ENCODE measurements at places on chromosomes 7 and 10.

- DNase-seq = no peak
Observed at GRCh38 chr10:108787932-108788331, 1135.4 kb downstream of the XPNPEP1 start.

DNA sequence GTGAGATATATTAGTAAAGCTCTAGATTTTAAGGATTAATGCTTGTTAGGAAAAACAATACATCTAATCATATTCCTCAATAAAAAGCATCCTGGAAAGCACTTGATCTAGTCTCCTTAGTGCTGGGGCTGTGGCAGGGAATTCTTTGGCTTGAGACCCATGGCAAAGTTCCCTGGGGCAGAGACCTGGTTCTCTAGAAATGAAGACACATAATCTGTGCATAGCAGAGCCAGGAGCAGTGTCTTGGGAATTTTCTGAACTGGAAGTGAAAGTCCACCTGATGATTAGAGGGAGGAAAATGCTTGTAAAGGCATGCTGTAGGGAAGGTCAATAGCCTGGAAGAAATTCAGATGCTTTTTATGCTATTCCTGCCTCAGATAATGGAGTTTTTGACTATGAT, 247.4 kb downstream of the CDK14 start:
- no peak for DNase-seq

DNA sequence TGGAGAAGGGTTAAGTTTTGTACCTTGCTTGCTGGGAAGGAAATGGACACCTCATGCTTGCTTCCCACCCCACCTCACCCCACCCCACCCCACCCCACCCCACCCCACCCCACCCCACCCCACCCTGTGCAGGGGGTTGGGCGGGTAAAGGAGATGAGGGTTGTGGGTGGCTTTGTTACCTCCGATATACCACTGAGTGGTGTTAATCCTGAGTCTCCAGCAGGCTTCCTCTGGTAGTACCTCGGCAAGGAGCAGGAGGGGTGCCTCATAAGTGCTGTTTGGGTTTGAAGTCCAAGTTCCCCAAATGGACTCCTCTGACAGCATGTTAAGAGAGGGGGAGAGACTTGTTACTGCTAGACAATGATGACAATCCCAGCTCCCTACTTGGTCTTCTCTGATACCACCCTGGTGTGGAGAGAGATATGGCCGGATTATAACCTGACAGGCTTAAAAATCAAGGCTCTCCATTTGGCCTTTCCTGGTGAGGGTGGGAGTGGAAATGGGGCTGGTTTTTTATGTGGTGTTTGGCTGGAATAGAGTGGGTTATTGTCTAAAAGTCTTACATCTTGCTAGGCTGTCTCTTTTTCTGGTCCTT, 11.7 kb downstream of the SAMD8 start:
- no peak for DNase-seq

DNA sequence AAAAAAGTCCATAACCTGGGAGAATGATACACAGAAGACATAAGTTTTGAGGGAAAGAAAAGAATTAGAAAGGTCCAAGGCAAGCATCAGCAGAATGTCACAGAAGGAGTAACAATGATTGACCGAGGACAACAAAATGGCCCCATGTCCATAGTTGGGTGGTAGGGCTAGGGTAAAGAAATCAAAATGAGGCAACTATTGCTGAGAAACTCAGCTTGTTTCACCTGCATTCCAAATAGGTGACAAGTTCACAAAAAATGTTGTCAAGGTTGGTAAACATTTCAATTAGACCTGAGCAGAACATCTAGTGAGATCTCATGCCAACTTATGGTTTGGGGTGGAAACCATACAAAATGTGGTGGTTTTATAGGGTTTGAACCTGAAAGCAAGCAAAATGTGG, 22.8 kb upstream of the DLX6 start:
- no peak for DNase-seq

DNA sequence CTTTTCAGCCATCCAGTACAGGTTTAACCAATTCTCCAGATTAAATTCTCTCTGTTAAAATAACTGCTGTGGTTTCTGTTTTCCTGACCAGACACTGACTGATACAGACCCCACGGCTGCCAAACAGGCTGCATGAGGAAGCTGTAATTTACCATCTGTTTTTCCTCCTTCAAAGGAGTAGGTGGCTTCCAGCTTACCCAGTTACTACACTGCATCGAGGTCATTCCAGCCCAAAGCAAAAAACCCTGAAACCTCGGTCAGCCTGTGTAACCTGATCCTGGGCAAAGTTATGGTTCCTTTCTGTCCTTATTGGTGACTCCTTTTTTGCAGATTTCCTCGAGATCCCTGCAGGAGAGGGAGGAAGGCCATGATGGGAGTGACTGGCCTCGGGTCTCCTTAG, 27.9 kb upstream of the LOXL4 start:
- no peak for DNase-seq

DNA sequence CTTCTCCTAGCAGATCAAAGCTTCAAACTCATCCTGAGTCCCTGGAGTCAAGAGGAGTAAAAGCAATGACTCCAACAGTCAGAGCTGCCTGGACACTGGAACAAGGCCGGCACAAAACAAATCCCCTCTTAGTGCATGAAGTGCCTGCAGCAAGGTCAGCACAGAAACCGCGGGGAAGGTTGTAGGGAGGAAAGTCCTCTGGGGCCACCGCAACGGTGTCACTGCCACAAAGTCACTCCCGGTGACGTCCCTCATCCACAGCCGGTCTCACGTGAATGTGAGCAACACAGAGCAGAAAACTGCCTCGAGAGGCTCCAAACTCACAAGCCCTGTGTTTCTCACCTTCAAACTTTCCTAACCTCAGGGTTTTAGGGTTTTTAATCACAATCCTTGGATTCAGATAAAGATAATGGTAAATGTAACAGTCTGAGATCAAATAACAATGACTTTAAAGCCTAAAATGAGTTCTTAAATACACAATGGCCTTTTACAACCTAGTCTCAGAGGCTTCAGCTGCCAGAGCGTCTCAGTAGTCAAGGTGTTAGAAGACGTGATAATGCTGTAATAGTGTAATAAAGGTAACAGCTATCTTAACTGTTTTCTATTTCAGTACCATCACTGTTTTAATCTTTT, 274.3 kb downstream of the ZMYND11 start:
- DNase-seq = no peak
